ENCODE measurements at places on chromosomes 3 and 15.
A peak's percentile ranks its signal among the peaks of the same experiment; 100 is the strongest.

DNA sequence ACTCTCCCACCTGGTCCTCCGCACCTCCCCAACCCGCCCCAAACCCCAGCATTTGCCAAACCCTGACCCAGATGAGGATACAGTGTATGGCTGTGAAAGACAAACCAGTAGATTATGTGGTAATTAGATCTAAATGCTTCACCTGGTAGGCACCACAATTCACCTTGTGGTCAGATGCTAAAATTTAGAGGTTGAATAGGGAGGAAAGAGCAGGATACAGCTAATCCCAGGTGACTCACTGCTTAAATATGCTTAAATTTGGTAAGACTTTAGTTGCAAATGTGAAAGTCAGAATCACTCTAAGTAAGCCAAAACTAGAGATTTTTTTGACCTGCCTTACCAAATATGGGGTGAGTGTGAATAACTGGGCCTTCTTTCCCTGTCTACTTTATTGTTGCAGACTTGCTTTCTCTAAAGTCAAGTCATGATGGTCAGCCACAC, 105.5 kb downstream of the MME start:
- DNase-seq, result peak; percentile 63

GRCh38 chr15:39127925-39128617, 452.8 kb upstream of the THBS1 start:
- DNase-seq, result peak; percentile 72

DNA sequence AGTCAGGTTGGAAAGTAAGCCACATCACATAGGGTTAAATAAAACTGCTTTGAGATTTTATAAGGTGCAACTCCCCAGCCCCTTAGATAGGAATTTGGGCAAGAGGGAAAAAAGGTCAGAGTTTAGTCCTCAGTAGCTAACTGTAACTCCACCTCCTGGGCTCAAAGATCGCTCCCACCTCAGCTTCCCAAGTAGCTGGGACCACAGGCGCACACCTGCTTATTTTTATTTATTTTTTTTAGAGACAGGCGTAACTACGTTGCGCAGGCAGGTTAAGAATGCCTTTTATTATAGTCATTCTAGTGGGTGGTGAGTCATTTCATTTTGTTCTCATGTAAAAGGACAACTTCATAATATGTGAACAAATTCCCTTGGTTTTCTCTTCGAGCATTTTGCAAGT, 14.7 kb downstream of the TM2D3 start:
- no peak for DNase-seq

DNA sequence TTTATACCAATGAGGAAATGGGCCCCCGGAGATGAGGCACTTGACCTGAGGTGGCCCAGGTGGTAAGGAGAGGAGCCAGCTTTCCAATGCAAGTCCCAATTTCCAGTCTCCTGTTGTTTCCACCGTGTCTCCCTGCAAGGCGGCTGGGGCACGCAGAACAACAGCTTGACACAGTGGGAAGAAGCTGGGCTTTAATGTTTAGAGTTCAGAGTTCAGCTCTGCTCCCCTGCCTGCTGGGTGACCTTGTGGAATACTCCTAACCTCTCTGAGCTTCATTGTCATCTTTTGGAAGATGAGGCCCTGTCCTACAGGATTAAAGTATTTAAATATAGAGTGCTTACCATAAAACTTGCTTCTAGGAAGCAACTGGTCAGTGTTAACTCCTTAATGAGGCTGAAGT, 80.3 kb downstream of the SMAD3 start:
- no peak for DNase-seq

DNA sequence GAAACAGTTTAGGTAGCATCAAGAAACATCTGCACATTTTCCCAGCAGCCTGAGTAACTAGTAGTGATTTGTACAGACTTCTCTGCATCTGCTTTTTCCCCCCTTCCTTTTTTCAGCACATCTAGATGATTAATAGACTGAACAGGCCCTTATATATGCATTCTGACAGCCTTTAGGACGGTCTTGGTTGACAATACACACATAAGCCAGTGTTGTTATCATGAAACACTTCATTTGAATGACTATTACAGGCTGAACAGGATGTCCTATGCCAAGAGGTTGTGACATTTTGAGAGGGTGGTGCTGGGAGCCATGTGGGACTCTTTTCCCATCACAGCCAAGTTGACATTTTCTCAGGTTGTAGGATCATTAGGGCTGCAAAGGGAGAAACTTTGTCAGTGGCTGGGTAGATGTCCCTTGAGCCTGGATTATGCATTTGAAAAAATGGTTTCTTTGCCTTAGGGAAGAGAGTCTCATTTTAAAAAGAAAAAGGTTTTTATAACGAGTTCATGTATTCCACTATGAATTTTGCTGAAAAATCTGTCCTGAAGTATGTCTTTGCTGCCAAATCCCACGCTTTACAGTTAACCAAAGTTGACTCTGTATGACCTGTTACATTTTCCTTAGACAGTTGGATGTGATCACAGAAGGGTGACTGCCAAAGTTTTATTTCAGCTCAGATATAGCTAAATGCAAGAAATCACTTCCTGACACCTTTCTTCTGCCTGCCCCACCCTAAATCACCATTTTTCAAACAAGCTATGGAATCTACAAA, 73.7 kb downstream of the FILIP1L start:
- DNase-seq, result no peak

DNA sequence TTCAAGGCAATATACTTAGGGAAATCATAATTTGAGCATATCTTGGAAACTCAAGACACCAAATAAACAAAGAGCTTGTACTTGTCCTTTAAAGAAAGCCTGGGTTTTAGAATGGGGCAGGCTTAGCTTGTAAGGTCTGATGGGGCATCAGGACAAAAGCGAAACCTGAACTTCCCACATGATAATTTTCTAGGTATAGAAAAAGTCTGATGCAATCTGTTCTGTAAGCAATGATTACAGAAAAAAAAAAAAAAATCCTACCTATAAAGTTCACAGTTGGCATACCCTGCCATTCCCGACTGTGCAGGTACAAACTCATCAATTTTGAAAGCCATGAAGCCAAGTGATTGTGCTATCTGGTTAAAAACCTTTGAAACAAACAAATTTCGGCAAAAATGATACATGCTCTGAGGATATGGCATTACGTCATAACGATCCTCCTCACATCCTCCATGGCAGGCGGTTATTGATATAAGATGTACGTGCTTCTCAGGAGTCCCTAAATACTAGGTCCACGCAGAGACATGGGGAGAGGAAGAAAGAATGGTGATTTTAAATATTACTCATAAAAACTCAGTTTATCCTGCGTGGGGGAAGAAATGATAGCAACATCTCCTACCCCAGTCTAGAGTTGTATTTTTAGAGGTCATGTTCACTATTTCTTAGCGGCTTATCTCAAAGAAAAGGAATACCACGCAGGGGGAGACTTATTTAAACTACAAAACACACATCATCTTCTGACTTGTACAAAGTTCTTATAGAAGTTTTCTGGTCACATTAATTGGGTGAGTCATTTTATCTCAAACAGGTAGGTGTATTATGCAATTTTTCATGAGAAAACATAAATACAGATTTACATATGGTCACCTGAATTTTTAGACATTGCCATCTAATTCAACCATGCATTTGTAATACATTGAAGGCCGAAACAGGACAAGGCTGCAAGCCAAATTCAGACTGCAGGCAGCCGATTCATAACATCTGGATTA, 27.0 kb downstream of the MB21D2 start:
- DNase-seq, result no peak

DNA sequence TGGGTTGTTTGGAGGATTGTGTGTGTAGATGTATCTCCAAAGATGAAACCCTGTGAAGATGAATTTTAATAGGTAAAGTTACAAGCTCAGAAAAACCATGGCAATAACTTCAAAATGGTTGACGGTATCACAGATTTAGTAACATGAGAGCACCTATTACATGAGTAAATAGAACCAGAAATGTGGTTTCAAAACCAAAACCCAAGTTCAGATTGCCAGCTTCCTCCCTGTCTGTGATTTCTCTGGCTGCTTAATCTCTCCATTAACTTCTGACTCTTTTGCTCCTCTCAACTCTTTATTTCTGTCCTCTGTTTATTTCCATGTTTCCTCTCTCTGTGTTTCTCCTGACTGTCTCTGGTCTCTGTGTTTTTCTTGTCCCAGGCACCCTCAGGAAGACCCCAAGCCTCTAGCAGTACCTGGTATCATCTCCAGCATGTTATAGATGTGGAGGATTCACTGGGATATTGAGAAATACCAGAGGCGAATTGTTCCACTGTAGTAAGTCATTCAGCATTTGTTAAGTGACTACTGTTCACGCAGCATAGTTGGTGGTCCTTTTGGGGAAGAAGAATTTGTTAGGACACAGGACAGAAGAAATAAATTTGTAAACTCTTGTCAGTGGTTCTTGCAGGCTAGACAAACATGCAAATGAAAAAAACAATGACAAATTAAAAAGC, 138.8 kb downstream of the BBX start:
- DNase-seq, result no peak
